ENCODE measurements at places on chromosomes 7 and 10.

- no peak for DNase-seq
Observed at GRCh38 chr10:86968994-86969355, 693 bp downstream of the ADIRF start.

- DNase-seq: no peak
Observed at GRCh38 chr10:122632031-122632430, 67.6 kb downstream of the C10orf120 start.

DNA sequence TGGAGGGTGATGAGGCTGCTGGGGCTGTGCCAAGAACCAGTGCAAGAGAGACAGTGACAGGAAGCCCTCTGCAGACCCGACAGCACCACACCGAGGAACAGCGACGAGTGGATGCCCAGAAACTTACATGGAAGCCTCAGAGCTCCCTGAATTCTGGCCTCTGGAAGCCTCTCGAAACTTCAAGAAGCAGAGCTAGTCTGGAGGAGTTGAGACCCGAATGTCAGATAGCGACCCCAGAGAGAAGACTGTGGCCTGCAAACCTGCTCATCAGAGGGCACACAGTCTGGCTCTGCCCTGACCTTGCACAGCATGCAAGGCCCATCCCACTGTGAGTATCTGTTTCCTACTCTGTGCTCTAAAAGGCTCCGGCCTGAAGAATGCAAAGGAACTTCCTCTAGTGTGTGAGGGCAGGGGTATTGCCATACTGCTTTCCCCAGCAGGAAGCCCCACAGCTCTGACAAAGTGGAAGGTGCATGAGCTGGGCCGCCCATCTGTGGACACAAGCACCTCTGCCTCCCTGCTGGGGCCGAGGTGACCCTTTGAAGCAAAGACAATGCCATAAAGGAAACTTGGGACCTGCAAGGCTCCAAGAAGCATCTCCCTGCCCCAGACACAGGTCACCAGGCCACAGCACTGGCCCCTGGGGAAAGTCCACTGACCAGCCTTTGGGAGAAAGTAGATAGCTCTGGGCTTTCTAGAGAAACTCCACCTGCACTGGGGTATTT is 10.5 kb upstream of the C10orf71 start:
- DNase-seq: no peak

GRCh38 chr7:26995666-26996065 is 100.1 kb downstream of the HOXA1 start:
- no peak for DNase-seq

- no peak for DNase-seq
Observed at GRCh38 chr10:33046792-33047191, 88.8 kb upstream of the ITGB1 start.

DNA sequence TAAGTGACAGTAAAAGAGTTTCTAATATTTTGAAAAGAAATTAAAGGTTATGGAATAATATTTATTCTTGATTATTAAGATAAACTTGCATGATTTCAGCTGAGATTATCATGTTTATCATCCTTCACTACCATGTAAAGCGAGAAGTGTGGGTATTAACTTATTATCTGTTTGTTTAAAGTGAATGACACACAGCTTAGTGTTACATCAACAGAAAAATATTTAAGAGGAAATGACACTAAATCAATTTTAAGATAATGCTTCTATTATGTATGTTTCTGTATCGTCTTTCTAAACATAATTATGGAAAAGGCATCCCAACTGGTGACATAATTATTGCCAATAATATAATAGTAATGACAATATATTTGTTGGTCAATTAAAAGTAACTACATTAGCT is 213.1 kb downstream of the PCDH15 start:
- no peak for DNase-seq

- peak; percentile 10 for DNase-seq
Observed at GRCh38 chr10:18377898-18378297, 237.7 kb downstream of the CACNB2 start.

DNA sequence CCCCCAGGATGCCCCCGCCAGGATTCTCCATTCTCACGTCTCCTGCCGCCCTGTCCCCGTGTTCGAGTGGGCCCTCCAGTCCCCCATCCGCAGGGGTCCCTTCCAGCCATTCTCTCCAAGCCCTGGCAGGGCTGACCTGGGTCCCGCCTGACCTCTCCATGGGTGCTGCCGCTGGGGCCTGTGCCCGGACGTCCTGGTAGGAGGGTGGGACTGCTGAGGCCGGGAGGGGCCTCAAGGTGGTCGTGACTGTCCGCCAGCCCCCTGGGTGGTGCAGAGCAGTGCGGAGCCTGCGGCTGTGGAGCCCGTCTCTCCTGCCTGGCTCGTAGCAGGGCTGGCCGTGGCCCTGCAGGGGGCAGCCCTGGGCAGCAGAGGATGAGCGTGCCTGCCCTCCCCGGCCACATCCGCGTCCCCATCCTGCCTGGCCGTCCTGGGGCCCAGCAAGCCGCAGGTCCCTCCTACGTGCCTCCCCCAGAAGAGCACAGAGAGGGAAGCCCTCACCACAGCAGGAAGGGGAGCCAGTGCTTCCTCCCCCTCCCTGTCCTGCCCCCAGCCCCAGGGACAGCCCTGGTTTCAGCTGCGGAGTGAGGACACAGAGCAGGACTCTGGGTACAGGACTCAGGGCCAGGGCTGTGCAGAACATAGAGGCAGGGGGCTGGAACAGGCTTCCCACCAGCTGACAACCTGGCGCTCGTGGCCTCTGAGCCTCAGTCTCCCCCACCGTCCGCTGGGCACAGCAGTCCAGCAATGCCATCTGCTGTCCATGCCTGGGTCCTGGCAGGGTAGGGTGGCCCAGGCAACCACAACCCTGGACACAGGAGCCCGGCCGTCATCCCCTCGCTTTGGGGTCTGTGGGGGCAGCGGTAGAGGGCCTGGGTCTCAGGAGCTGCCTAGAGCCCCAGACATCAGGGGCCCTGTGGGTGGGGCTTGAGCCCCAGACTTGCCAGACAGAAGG is 1.5 kb upstream of the GRIFIN start:
- DNase-seq: no peak

DNA sequence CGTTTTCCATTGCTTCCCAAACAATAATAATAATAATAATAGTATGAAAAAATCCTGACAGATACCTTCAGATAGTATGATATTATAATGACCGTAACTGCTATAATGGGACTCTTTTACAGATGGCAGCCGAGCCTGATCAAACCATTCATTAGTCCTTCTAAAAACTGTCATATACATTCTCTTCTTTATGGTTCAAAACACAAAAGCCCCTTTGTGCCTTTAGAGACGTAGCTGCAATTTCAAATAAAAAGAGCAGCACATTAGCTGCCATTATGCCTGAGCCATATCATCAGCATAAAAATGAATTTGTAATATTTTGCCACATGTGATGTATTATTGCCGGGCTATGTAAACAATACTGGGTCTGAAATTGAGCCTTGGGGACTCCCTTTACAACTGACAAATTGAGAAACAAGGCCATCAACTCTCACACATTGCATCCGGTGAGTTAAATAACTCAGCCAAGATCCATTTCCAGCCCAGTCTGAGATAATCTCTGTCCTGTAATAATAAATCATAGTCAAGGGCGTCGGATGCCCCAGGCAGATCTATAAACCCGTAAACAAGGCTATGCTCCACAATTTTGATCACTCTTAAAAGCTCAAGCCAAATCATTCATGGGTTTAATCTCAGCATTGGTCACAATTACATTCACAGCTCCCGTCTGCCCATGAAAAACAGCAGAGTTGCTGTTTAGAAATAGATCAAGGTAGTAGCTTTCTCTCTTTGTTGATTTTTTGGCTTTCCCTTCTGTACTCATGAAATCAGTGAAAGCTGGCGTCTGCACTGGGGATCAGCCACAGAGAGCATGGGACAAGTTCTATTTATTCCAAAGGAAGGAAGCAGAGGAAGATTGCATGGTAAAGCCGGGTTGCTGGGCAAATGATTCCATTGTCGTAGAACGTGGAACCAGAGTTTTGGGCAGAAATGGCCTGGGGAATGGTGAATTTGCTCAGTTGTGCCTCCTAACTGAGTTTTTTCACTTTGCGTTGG is 150.1 kb upstream of the BMPER start:
- DNase-seq: peak; percentile 62

DNA sequence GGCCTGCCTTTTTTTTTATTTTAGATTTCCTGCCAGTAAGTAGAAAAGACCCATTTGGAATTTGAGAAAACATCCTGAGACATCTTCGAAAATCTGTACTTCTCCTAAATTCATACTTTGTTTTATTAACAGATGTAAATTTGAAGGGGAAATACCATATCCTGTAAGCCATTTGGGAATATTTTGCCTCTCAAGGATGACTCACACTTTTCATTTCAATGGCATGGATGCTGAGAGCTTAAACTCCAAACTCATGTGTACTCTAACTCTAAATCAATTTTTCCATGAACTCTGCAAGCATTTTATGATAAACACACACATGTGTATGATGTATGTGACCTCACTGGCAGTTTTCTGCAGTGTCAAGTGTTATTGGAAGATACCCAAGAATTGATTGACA is 89.0 kb downstream of the SEMA3A start:
- no peak for DNase-seq

DNA sequence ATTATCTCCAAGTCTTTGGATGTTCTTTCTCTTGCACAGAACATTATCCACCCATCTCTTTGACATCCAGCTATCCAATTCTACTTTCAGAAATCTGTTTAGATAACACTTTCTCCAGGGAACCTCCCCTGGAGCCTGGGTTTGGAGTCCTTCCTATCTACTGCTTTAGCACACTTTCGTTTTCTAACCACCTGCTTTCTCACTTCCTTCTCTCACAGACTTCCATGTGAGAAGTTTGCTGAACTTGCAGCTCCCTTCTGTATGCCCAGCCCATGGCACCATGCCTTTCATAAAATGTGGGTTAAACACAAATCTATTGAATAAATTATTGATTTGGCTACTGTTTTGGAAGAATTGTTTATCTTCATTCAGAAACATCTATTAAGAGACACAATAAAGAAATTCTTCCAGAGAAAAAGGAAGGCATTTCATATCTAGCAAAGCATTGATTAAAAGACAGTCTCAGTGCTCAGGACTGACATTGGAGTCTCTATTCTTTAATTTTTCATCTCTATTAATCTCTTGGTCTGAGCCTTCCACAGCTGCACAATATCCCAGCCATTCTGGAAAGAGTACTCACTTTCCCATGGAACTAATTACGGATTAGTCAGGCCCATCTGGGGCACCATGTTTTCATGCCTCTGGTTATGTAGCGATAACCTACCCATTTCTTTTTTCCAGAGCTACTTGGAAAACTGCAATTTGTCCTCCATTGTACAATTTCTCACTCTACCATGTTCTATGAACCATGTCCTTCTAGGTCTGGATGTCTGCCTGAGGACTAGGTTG is 1077.3 kb downstream of the SORCS3 start:
- no peak for DNase-seq

DNA sequence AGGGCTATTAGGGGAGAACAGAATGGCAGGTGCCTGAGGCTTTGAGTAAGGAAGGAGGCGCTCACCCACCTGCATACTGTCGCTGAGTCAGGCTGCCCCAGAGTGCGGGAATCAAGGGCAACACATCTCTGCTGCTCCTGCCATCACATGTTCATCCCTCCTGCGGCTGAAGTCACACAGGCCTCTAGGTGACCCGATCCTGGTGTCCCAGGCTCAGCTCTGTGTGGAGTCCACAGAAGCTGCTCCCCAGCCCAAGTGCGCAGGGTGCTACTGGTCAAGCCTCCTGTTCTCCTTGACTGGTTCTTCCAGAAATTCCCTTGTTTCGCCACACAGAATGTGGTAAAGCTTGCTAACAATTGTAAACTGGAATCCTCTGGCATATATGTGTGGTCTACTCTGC is 96.9 kb upstream of the IL6 start:
- no peak for DNase-seq

DNA sequence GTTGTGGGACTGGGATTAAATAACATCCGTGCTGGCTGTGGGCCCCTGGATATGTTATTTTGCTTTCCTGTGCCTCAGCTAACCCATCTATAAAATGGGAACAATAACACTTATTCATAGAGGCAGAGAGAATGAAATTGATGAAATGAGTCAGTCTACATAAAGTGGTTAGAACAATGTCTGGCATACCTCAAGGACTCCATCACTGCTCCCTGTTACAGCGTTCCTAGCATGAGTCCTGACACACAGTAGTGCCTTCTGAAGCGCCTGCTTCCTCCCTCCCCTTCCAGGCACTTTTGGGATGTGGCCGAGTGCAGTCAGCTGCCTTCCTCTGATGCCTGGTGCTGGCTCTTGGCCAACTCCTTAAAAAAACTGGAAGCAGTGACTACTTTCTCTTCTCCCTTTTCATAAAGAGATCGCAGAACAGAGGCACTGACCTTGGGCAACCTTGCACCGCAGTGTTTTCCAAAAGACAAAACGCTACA is 108.4 kb upstream of the ZMIZ1 start:
- no peak for DNase-seq

DNA sequence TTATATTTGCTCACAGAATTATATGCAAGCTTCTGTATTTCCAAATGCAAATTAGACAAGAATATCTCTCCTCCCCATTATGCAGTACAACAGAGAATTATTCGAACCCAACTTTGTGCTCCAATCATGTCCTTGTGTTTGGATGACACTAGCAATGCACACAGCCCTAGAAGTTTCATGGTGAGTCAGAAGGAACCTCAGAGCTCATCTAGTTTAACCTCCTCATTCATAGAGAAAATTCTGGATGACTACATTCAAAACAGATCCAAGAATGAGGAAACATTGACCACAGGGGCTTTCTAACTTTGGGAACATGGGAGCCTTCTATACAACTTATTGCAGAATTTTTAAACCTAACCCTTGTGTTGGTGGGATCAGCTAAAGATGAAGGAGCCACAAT is 12.8 kb upstream of the ARID5B start:
- DNase-seq: no peak

DNA sequence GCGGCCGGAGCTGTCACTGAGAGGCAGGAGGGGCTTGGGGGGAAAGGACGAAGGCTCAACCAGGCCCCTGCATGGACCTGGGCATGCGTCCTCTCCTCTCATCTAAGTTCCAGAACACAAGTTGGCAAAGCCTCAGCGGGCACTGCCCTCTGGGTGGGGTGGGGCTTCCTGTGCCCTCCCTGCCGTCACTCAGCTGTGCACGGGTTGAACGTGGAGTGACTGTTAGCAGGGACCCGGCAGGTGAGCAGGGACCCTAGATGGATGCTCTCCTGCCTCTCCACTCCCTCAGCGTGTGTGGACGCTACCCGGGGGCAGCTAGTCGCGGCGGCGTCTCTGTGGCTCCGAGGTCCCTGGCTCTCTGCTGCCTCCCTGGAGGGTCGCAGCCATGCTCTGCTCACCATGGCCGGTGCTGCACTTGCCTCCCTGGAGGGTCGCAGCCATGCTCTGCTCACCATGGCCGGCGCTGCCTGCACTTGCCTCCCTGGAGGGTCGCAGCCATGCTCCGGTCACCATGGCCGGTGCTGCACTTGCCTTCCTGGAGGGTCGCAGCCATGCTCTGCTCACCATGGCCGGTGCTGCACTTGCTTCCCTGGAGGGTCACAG is 36.4 kb upstream of the TTYH3 start:
- no peak for DNase-seq

- peak; percentile 58 for DNase-seq
Observed at GRCh38 chr10:3658766-3659165, 126.2 kb downstream of the KLF6 start.

DNA sequence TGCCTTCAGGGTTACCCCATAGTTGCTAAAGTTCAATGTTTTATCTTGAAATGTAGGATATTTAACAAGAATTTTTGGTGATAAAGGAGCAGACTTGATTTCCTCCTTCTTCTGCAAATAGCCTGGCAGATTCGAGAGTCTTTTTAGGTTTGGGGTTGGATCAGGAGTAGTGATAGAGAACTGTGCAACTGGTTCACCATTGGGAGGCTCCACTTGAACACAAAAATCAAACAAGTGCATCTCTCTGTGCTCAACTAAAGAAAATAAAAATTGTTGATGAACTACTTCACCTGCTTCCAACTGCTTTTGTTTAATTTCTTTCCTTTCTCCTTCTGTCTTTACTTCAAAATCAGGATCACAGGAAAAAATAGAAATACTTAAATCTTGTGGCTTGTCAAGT is 58.5 kb downstream of the MACC1 start:
- no peak for DNase-seq
